ENCODE measurements at places on chromosomes 7 and 10.

GRCh38 chr7:16028636-16029035 is 342.2 kb upstream of the MEOX2 start:
- no peak for DNase-seq

DNA sequence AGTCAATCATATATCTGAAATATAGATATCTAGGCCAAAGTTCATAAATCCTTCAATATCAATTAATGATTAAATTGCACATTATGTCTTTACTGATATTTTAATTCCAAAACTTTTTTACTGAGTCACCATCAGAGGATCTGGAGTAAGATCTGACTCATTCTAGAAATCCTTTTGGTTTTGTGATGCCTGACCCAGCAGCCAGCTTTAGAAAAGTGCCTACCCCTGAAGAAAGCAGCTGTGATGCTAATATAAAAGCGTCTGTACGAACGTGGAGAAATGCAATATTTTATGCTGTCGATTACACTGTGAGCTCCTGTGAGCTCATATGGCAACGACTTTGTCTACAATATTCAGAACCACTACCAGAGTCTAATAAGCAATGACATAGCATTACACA is 142.5 kb upstream of the LRRTM3 start:
- no peak for DNase-seq

GRCh38 chr7:69849268-69849667 is 251.0 kb downstream of the AUTS2 start:
- no peak for DNase-seq

DNA sequence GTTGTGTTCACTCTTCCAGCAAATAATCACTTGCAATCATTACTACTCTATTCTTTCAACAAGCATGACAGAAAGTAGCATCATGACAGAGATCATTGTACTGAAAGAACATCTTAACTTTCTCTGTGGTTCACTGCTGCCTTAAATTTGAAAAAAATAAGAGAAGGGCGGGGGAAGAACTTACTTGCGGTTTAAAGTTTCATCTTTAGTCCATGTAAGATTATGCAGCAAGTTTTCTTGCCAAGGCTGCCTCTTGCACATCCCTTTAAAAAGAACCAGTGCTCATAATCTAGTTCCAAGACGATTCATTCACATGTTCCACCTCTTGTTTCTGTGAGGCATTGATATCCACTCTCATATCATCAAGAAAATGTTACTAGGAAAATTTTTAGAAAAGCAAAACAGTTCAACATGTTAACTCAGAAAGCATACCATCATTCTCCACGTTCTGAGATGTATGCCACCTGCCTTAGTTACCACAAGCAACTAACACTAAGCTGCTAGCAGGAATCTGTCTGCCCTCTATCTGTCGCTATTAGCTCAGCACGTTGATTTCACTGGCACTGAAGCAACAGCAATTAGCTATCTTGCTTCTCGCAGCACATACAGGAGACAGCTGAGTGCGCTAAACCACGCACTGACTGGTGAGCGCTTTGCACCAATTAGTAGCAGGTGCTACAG is at the start of gene PCDH15:
PCDH15 (minus strand) TSS at position 491 of the 681 bp plus-strand sequence. CDS start 136,969 bp downstream, outside the sequence.
- no peak for DNase-seq

Measured in stimulated activated CD4-positive, alpha-beta T cell treated with anti-CD3 and anti-CD28 coated beads, Interleukin-1b, Interleukin-23, amount 100 ng/mL, for 1 hour (primary cell).